ENCODE measurements at places on chromosomes 7 and 10. TPM values are rescaled to one million over a fixed set of nuclear protein-coding genes. Genes with fewer than 3 reads are reported as not detected.

DNA sequence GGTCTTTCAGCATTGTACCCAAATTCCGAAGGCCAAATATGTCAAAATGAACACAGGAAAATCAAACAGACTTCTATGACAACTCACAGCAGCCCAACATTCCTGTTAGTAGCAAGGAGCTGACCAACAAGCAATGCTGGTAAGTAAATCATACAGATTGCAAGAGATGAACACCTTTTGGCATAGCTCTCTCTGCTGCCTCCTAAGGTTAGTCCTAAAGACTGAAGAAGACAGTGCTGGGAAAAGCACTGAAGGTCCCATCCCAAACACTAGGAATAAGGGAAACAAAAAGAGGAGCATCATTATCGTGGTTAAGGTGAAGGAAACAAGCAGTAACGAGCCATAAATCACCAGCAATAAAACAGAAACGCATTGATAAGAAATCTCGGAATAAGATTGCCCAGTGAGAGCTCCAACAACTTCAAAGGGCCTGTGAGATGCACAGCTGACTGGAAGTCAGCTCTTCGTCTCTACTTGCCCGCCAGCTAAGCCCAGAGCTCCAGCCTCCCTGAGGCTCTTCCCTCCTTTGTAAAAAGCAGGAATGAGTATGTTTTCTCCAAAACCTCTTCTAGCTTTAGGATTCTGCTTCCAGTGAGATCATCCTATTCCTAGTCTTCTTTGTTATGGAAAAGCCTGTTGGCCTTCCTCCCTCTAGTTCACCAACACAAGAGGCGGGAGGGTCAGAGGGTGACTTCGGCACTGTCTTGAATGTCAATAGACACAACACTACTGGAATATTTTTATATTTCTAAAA is 15.3 kb downstream of the NUDT5 start:
- peak; percentile 69 for DNase-seq

Gene OR2A42
- total RNA-seq = 0.27 TPM

DNA sequence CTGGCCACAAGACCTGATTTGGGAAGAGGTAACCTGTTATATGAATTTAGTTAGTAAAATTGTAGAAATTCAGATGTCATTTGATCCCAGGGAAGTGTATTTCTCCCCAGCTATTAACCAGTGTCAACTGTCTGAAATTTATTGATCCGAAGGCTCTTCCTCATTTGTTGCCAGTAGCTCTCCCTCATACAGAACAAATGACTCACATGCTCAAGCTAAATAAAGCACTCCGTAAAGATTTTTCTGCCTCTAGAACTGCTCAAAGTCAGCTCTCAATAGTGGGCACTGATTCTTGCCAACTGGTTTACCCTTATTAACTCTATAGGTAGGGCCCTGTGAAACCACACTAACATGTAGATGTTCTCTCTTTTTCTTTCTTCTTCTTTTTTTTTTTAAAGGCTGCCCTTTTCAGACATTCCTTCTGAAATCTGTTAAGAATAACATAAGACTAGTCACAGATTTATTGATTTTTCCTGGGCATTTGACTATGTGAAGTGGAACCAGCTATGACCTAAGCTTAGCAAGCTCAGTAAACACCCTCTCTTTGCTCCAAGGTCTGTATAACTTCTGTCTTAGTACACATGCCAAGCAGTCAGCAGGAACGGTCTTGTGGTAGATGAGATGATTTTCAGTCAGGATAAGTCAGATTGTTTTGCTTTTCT is 21.8 kb downstream of the RPA3 start:
- no peak for DNase-seq

DNA sequence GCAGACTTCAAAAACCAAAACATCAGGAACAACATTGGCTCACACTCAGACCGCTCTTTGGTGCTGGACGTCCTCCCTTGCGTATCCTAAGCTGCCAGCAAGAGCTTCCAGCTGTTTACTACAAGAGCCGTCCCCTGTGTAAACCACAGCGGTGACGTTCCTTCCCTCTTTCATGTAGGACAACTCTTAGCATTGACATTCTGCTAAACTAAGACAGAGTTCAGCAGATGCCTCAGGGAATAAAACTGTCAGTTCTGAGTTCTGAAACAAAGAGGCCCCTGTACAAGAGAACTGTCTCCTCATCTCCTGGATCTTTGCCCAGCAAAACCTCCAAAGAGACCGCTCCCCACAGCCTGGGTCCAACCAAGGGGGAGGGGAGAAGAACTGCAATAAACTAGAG is 57.8 kb upstream of the OPALIN start:
- no peak for DNase-seq

GRCh38 chr7:104150470-104150869 is 57.3 kb downstream of the ORC5 start:
- DNase-seq = no peak

DNA sequence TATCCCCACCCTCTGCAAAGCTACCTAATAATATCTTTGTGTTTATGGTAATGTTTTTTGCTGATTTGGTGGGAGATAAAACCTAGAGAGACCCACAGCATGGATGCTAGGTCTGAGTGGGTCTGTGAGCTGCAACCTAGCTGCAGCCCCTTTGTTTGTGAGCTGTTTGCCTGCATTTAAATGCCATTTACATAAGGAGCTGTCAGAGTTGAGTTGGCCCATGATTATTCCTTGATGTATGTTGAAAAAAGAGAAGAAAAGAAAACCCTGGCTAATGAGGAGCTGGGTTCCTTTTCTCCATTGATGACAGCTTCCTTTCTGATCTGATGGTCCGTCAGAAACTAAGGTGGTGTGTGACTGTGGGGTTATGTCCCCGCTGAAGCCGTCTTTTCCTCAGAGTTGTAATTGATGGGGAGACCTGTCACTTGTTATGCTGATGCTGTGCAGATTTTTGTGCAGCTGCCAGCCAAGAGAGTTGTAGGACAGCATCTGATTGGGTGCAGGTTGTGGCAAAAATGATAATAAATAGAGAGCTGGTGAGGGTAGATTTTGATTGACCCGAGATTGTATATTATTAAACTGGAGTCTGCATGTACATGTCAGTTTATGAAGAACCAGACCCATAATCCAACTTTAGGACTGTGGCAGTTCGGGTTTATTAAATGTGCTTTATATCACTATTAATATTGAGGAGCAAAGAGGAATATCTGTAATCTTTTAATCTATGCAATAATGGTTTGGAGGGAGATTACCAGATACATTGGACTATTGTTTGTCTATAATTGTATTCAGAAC is 219.8 kb downstream of the AUTS2 start:
- DNase-seq = no peak

Measured in GM23338 (cell line).